ENCODE measurements at places on chromosomes 1 and 21. TPM values are rescaled to one million over a fixed set of nuclear protein-coding genes. Genes with fewer than 3 reads are reported as not detected.

GTF2B gene
- 26.0 TPM for polyA plus RNA-seq

DNA sequence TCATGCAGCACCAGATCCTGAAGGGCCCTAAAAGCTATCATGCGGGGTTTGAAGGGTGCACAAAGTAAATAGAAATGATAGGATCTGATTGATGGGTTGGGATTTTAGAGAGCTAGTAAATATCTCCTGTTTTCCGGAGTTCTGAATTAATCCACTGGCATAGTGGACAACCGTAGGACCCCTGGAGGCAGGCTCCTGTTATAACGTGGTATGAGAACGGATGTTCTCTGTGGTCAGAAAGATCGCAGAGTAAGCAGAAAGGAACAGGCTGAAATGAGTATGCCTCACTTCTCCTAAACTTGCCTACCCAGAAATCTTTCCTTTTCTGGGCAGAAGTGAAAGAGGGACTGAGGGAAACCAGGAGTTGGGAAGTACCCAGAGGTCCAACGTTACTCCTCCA lies 470.8 kb downstream of the AJAP1 start:
- no peaks in the 10 kb centered on the region for H3K36me3 ChIP-seq
- H3K4me1 ChIP-seq, result no peaks in the 10 kb centered on the region
- H3K4me3 ChIP-seq, result no peak overlapping the region
- no peak overlapping the region for H3K27ac ChIP-seq
- H3K27me3 ChIP-seq, result no peaks in the 10 kb centered on the region

- H3K36me3 ChIP-seq, result no peaks in the 10 kb centered on the region
- H3K27me3 ChIP-seq, result no peaks in the 10 kb centered on the region
- H3K4me1 ChIP-seq, result no peaks in the 10 kb centered on the region
- no peak overlapping the region for H3K4me3 ChIP-seq
- H3K27ac ChIP-seq, result no peak overlapping the region
- DNase-seq, result no peak
These were observed 166.6 kb downstream of the DYRK1A start for GRCh38 chr21:37532868-37533780.

GRCh38 chr1:15282810-15283474 lies 35.9 kb downstream of the FHAD1 start:
- H3K4me1 ChIP-seq, result no peaks in the 10 kb centered on the region
- no peaks in the 10 kb centered on the region for H3K27me3 ChIP-seq
- no peak for DNase-seq
- no peak overlapping the region for H3K4me3 ChIP-seq
- H3K36me3 ChIP-seq, result no peaks in the 10 kb centered on the region

DNA sequence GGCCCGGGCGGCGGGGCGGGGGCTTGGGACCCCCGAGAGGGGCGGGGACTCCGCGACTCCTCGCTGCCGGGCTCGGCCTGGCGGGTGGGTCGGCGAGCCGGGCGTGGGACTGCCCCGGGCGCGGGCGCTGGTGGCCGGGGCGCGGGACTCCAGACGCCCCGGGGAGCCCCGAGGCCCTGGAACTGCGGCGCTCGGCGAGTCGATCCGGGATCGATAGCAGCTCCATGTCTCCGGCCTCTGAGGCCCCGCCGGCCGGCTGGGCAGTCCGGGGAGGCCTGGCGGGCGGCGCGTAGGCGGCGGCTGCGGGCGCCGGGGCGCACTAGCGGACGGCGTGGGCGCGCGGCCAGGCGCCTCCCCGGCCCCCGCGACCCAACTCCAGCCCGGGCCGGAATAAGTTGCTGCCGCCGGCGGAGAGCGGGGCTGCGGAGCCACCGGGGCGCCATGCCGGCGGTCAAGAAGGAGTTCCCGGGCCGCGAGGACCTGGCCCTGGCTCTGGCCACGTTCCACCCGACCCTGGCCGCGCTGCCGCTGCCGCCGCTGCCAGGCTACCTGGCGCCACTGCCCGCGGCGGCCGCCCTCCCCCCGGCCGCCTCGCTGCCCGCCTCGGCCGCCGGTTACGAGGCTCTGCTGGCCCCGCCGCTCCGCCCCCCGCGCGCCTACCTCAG lies 400 bp downstream of the SAMD11 start:
- peaks cover 8% of the 10 kb centered on the region for H3K4me1 ChIP-seq
- H3K4me3 ChIP-seq, result peak overlapping the region; percentile 51
- no peak overlapping the region for H3K27ac ChIP-seq
- no peaks in the 10 kb centered on the region for H3K27me3 ChIP-seq
- H3K36me3 ChIP-seq, result no peaks in the 10 kb centered on the region
- peak; percentile 67 for DNase-seq

DNA sequence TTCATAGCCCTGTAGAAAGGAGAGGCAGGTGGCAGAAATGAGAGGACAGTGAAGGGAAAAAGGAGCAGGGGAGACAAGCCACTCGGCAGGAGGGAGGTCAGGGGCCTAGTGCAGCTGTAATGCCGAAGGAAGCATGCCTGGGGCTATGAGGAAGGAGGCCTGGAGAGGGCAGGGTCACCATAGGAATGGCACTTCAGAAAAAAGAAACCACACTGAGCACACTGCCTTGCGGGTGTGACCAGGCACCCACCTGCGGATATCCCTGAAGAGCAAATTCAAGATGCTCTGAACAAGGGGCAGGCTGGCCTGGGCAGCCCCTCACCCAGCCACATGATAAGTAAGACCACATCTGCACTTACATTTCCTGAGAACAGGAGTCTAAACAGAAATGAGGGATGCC lies 104.7 kb downstream of the JAK1 start:
- no peak for DNase-seq
- H3K27me3 ChIP-seq, result no peaks in the 10 kb centered on the region
- H3K4me1 ChIP-seq, result no peaks in the 10 kb centered on the region
